ENCODE measurements at places on chromosomes 1 and 21.

GRCh38 chr1:156062189-156062588 is 1.2 kb downstream of the RAB25 start:
- no peak for DNase-seq

DNA sequence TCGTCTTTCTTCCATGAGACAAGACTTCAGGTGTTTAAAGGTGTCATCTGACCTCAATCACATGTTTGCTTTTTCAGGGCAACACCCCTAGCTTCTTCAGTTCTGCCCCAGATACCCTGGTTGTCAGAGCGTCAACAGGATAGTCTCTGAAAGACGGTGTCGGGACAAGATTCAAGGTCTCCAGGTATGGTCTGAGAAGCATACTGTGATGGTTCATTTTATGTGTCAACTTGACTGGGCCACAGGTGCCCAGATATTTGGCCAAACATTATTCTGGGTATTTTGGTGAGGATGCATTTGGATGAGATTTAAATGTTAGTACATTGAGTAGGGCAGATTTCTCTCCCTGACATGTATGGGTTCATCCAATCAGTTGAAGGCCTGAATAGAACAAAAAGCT is 148.3 kb downstream of the TGFBR3 start:
- no peak for DNase-seq

DNA sequence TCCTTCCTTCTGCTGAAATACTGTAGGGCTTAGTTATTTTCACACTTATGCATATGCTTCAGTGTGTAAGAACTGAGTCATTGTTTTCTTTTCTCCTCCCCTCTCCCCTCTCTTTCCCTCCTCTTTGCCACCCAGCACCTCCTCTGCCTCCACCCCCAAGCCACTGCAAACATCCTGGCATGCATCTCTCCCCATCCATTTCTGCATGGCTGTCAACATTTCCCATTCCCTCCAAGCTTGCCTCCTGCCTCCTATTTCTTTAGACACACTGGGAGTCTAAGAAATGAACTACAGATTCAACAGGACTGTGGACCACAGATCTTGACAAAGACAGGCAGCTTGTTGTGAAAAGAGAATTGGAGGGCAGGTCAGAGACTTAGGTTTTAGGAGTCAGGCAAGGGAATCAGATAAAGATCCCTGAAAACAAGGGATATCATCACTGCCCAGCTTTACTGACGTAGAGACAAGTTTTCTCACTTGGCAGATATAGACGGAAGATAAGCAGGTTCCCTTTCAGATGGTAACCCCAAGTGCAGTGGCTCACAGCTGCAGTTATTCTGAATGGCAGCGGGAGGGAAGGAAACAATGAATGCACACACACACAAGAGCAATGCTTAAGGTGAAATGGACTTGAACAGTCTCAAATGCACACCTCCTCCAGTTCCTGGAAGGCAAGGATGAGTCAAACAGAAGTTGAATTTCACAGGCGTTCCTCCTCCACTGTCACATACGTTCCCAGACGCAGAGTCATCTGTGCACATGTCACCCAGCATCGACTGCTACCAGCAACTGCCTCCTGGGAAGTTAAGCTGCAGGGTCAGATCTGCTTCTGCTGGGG is 56.1 kb downstream of the HIVEP3 start:
- peak; percentile 69 for DNase-seq

DNA sequence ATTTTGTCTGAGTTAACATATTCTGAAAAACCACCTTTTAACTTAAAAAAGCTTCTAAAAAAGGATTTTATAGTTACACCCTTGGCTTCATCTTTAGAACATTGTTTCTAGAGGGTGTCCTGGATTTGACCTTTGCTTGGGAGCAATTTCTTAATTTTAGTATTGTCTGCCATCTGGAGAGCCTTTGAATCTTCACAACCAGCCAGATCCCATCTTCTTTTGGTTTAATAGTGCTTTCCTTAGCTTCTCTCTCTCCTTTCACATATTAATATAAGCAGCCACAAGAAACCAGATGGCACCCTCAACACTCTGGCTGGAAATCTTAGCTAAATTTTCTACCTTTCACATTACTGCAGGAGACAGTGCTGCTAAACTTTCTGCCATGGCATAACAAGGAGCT is 76.5 kb upstream of the TSPAN2 start:
- DNase-seq: no peak

- DNase-seq: no peak
These were observed 11.5 kb downstream of the RCC2 start for GRCh38 chr1:17427696-17428660.

GRCh38 chr1:218304281-218305039 is 19.4 kb downstream of the RRP15 start:
- no peak for DNase-seq

- DNase-seq: no peak
These were observed 8.7 kb downstream of the MAB21L3 start for GRCh38 chr1:116119876-116120275.

DNA sequence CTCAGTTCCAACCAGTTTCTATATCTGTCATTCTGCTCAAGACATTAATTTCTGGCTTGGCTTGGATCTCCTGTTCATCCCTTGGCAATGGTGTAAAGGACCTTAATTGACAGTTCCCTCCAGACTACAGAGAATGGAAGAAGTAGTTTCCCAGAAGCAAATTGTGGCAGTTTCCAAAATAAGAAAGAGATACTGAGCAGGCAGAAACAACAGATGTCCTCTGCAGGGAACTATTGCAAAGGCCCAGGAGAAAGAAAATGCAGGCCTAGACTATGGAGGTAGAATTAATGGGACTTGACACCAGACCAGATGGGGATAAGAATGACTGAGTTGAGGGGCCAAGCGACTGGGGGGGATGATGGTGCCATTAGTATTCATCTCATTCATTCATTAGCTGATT is 6.1 kb upstream of the AK2 start:
- no peak for DNase-seq

DNA sequence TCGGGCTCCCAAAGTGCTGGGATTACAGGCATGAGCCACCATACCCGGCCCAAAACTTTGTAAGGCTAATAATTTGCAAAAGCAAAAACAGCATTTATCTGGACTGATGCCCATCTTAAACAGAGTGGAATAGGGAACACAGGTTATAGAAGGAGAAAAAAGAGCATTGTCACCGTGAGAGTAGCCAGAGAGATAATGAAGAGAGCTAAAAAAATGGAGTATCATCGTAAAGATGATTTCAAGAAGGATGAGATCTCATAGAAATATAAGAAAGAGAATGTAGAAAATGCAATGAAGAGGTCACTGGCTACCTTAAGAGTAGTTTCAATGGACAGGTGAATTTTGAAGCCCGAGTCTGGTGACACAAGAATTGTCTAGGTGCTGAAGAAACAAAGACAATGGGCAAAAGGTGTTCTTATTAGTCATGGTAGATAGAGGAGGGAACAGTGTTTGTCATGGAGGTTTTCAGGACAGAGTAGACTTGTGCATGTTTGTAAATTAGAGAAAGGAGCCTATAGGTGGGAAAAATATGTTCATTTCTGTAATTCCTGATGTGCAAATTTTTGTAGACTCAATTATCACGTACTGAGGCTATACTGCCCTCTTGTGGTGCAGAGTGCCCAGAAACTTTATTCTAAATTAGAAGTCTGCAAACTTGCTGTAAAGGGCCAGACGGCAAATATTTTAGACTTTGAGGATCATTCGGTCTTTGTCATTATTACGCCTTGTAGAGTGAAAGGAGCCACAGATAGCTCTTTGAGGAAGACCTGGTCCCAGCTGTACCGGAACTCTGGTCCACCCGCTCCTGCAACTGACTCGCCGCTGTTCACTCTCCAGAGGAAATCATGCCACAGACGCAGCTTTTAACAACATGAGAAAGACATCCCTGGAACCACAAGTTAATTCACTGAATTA is 8.1 kb upstream of the TMEM183A start:
- DNase-seq: no peak

GRCh38 chr1:207848234-207848633 is 62.7 kb downstream of the CD34 start:
- peak; percentile 70 for DNase-seq

DNA sequence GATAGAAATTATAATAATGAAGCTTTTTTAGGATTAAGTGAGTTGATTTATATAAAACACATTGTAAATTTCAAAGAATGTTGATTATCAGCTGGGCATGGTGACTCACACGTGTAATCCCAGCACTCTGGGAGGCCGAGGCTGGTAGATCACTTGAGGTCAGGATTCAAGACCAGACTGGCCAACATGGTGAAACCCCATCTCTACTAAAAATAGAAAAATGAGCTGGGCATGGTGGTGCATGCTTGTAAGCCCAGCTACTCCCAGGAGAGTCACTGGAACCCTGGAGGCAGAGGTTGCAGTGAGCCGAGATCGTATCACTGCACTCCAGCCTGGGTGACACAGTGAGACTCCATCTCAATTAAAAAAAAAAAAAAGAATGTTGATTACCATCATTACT is 18.4 kb downstream of the ADAMTS1 start:
- no peak for DNase-seq

- no peak for DNase-seq
These were observed 1.8 kb upstream of the UMODL1 start for GRCh38 chr21:42069327-42069726.

DNA sequence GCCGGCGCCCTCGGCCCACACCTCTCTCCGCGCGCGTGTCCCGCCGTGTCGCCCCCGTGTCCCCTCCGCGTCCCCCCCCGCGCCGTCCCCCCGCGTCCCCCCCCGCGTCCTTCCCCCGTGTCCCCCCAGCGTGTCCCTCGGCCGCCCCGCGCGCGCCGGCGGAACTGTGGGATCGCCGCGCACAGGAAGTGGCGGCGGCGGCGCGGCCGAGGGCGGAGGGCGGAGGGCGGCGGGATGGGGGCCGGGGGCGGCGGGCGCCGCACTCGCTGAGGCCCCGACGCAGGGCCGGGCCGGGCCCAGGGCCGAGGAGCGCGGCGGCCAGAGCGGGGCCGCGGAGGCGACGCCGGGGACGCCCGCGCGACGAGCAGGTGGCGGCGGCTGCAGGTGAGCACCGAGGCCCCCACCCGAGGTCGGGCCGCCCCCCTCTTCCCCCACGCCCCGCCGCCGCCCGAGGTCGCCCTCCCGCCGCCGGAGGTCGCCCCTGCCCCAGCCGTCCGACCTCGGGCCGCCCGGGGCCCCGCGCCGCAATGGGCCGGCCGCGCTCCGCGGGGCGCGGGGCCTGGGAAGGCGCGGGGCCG is at the start of gene AGPAT3:
TSS of gene AGPAT3 (plus strand) at position 262 of the 578 bp plus-strand sequence. CDS start 94,459 bp downstream, outside the sequence.
- no peak for DNase-seq

GRCh38 chr1:170001266-170001665 is 73.2 kb downstream of the KIFAP3 start:
- DNase-seq: no peak

GRCh38 chr1:202203238-202204039 is 9.8 kb downstream of the LGR6 start:
- DNase-seq: no peak

DNA sequence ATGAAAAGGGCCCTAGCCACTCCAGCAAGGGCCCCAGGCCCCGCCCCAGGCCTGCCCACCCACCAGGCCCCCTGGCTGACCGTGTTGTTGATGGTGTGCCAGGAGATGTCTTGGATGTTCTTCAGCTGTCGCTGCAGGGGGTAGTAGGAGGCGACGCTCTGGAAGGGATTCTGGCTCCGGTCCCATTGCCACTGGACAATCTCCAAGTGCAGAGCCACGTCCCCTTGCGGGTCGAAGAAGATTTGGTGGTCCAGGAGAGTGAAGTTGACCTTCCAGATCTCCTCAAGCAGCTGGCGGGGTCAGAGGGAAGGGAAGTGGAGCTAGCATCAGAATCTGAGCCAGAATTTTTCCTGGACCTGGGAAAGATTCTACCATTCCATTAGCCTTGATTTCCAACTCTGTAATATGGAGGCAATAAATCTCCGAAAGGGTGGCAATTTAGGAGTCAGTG is 10.2 kb downstream of the TAS1R2 start:
- DNase-seq: no peak

- no peak for DNase-seq
These were observed 43.8 kb downstream of the MIER1 start for GRCh38 chr1:66968574-66968973.

- DNase-seq: no peak
These were observed 804.8 kb downstream of the USP25 start for GRCh38 chr21:16534408-16535101.

- no peak for DNase-seq
These were observed 21.7 kb downstream of the EPS15 start for GRCh38 chr1:51497340-51497739.

DNA sequence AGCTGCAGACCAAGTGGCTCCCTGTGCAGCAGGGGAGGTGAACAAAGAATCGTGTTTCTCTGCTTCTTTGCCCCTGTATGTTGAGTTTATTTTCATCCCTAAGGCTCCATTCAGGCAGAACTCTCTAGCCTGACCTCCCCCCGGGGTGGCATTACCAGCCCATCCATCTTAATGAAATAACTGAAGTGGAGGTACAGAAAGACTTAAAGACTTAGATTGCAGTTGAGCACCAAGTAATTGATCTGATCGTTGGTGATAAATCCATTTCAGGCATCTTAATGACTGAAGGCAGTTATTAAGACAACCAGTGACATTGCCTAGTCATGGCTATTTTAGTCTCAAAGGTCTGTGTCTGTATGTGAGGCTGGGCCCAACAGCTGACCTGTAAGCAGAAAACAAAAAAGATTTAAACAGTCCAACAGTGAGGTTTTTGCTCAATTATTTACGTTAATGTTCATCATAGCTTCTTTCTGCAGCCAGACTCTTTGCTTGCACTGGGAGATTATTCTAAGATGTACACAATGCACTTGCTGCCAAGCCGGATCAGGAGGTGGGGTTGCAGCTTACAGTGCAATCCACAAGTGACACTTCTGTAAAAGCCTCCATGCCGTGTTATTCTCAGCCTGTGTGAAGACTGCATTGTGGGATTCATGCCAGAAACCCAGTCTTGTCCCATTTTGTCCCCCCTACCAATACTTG is 363.0 kb upstream of the DUSP10 start:
- DNase-seq: no peak

DNA sequence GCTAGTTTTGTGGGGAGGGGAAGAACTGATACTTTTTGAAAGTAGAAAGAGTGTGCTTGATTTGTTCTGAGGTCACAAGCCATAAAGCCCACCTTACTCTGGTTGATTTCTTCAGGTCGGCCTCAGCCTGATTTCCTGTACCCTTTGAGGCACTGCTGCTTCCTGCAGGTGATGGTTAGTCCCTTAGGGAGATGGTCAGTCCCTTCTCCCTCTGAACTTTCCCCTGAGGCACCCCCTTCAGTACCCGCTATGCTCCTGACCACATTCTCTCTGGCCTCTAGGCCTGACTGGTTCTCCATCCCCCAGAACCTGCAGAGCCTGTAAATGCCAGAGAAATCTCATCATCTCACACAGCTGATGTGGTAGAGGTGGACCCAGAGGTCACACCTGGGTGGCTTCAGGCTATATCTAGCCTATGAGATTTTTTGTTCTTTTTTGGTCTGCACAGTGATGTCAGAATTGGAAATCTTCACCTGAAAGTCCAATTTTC is 15.0 kb upstream of the ID3 start:
- no peak for DNase-seq

DNA sequence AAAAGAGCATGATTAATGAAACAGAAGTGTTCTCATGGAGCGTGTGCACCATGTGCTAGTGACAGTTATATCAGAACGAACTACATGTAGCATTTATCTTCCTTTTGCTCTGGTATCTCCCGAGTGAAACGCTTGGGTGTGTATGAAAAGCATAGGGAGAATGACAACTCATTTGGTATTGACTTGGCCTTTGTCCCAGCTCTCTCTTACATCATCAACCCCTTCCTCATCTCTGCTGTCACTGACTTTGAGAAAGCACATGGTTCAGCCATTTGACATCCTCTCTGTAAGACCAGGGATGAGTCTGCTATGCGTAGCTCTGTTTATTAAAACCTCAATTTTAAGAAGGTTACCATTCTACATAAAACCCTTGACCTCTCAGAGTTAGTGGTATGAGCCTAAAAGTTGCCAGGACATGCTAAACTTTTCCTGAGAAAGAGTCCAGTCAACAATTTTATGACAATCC is 201.0 kb downstream of the NRIP1 start:
- DNase-seq: no peak

- no peak for DNase-seq
These were observed 48.8 kb downstream of the ZFYVE9 start for GRCh38 chr1:52190500-52191252.

Measured in keratinocyte (primary cell).